NCI-H1436 treated with DMSO at 0.1 percent for 48 hours (cell line): ENCODE measurements at places on chromosomes 4 and X.
A peak's percentile ranks its signal among the peaks of the same experiment; 100 is the strongest.

- DNase-seq = no peak
These were observed 62.5 kb downstream of the PGRMC2 start for GRCh38 chr4:128225148-128225547.

GRCh38 chrX:155891446-155892210 lies 10.5 kb downstream of the VAMP7 start:
- DNase-seq = no peak

- DNase-seq = no peak
These were observed 155.7 kb upstream of the JADE1 start for GRCh38 chr4:128653527-128654444.

GRCh38 chrX:34927866-34928265 lies 14.7 kb upstream of the FAM47B start:
- DNase-seq = no peak

- DNase-seq = no peak
These were observed 19.3 kb downstream of the YIPF7 start for GRCh38 chr4:44632089-44632488.

GRCh38 chr4:151324752-151325110 lies 674 bp downstream of the SH3D19 start:
- DNase-seq = no peak

DNA sequence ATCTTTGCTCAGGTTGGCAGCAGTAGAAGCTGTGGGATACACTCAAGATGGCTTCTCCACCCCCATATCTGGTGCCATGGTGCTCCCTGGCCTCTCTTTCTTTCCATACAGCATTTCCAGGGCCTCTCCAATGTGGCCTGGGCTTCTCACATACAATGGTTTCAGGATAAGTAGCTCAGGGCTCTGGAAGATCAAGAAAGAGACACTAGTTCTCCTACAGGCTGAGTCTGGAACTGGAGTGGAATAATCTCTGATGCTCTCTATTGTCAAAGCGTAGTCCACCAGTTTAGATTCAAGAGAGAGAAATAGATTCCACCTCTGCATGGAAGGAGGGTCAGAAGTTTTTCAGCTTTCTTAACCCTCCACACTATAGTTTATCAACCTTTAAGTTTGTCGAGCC lies 138.2 kb upstream of the AADAT start:
- no peak for DNase-seq

GRCh38 chrX:37405956-37406355 lies 56.8 kb downstream of the PRRG1 start:
- no peak for DNase-seq

GRCh38 chr4:163747886-163748285 lies 253.4 kb downstream of the TMA16 start:
- DNase-seq = no peak

GRCh38 chr4:136306361-136306760 lies 1225.9 kb downstream of the PCDH18 start:
- DNase-seq = no peak

GRCh38 chrX:47623540-47624027 lies 3.9 kb upstream of the SYN1 start:
- DNase-seq = peak; percentile 52

DNA sequence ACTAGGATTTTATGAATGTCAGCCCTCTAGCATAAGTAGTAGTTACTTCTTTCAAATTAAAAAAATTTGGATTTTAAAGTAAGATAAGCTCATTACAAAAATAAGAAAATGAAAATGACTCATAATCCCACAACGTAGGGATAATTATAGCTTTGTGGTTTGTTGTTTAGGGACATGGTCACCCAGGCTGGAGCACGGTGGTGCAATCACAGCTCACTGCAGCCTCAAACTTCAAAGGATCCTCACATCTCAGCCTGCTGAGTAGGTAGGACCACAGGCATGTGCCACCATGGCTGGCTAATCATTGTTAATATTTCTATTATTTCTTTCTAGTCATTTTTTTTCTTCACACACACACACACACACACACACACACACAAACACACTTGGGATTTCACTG lies 57.6 kb downstream of the PLAC1 start:
- no peak for DNase-seq

DNA sequence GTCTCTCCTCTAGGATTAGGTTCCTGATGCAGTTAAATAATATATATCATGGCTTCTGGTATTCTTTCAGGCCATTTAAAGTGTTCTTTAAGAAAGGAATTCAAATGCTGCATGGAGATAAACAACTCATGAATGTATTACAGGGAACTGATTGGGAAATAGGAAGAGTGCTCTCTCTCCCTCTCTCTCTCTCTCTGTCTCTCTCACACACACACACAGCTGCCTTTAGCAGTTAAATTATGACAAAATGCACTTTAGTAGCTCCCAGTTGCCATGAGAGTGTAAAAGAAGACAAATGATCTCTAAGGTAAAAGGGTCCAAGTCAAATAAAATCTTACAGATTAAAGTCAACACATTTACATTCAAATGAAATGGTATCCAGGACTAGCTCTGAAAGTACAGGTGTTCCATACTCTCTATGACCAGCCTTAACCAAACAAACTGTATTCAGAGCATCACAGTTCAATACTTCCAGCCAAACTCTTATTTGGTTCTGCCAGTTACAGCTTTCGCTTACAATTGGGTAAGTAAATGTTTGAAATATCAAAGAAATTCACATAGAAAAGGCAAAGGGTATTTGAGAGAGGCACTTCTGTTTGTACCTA lies 94.7 kb upstream of the CXXC4 start:
- peak; percentile 78 for DNase-seq

DNA sequence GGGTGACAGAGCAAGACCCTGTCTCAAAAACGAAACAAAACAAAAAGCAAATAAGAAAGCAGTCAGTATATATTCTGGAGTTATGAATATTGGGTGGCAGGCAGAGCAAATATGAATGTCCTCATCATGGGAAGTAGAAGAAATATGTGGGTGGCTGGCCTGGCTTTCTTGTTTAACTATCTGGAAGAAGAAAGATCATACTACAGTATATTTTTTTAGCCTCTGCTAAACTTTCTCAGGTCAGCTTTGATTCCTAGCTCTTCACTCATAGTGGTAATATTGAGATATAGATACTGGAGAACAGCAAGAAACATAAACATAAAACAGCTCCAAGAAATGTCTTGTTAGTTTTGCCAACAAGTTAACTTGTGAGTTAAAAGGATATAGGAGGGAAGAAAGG lies 192.5 kb downstream of the SOWAHB start:
- DNase-seq = no peak

DNA sequence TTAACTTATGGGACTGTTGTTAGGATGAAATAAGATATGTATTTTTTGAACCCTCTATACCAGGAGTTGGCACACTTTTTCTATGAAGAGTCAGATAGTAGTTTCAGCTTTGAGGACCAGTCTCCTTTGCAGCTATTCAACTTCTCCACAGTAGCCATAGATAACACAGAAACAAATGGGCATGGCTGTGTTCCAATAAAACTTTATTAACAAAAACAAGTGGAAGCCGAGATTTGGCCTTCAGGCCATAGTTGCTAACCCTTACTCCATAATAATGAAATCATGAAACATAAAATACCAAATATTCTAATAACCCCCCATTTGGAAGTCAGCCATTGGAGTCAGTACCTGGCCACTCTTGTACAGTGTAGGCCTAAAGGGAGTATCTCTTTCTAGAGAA lies 30.6 kb downstream of the ARX start:
- DNase-seq = no peak

DNA sequence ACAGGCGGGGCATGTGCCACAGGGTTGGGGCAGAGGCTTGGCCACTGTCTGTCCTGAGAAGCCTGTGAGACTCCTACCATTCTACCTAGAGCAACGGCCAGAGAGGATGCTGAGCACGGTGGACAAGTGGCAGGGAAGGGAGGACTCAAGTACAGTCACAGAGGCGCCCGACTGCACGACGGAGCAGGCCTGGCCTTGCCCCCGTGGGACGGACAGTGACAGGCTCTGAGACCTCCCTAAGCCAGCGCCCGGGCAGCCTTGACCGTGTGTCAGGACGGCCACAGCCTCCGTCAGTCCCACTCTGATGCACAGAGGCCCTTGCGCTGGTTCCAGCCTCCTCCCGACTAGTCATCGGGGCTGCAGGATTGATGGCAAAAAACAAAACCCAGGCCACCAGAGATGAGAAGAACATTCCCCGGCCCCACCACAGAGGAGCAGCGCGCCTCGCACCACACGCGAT lies 36.7 kb upstream of the MXD4 start:
- DNase-seq = no peak

DNA sequence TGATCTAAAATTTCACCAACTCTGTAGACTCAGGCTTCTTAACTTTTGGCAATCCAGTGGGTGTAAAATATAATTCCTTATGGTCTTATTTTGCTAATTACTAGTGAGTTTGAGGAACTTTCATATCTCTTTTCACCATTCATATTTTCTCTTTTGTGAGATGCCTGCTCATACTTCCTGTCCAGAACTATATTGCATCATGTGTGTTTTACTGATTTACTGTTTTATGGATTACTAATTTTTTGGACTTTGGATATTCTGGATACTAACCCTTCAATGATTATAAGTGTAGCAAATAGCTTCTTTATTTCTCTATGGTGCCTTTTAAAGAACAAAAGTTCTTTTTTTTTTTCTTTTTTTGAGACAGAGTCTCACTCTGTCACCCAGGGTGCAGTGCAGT lies 20.6 kb downstream of the GSX2 start:
- no peak for DNase-seq

- DNase-seq = no peak
These were observed 62.5 kb downstream of the STX18 start for GRCh38 chr4:4479366-4479765.

- no peak for DNase-seq
These were observed 92.8 kb upstream of the CCDC160 start for GRCh38 chrX:134144231-134144630.

- no peak for DNase-seq
These were observed 85.4 kb downstream of the GPRIN3 start for GRCh38 chr4:89222170-89222569.

- DNase-seq = no peak
These were observed 25.3 kb downstream of the SMIM20 start for GRCh38 chr4:25939330-25939729.

DNA sequence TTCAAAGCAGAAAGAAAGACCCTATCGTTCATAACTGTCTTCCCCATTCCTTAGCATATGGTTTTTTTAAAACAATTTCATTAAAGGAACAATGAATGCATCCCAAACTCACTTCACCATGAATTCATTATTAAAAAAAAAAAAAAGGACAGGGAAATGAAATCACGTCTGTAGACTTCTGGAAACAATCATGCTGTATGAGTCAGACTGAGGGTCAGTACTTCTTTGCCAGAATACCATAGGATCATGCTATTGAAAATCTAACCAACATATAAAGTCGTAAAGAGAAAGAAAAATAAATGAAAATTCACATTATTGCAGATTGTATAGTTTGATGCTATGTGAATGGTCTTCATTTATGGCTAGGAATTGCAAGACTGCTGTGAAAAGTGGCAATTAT lies 144.4 kb downstream of the PCDH18 start:
- no peak for DNase-seq

- no peak for DNase-seq
These were observed 43.0 kb upstream of the PDLIM5 start for GRCh38 chr4:94408549-94409374.

GRCh38 chr4:68175562-68176155 lies 46.0 kb upstream of the TMPRSS11F start:
- peak; percentile 8 for DNase-seq

DNA sequence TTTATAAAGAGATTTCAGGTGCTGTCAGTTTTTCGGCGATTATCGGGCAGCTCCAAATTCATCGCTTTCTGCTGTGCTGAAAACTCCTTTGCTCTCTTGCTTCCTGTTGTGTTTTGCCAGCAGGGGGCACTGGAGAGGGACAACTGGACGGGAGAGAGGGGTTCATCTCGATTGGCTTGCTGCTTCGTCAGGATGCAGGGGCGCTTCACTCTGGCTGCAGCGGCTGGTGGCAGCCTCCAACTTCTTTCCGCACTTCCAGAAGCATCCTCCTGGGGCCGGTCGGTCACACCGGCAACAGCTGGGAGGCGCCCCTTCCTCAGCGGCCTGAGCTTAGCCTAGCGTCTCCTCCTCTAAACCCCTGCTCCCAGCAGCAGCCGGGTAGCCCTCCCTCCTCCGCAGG lies 29.5 kb downstream of the MSL3 start:
- no peak for DNase-seq

GRCh38 chrX:124260845-124261244 lies 71.6 kb upstream of the TEX13D start:
- DNase-seq = no peak

DNA sequence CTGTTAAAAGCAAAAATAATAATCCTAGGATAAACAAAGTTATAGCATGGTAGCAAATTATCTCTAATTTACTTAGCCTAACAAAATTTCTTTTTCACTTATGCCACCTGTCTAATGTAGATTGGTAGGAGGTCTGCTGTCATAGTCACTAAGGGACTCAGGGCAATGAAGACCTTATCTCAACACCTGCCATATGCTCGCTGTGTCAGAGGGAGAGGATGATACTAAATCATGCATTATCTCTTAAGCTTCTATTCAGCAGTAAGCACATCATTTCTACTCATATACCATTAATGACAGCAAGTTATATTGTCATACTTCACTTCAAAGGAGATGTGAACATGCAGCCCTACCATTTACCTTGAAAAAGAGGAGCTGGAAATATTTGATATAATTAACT lies 44.1 kb downstream of the AFM start:
- no peak for DNase-seq

DNA sequence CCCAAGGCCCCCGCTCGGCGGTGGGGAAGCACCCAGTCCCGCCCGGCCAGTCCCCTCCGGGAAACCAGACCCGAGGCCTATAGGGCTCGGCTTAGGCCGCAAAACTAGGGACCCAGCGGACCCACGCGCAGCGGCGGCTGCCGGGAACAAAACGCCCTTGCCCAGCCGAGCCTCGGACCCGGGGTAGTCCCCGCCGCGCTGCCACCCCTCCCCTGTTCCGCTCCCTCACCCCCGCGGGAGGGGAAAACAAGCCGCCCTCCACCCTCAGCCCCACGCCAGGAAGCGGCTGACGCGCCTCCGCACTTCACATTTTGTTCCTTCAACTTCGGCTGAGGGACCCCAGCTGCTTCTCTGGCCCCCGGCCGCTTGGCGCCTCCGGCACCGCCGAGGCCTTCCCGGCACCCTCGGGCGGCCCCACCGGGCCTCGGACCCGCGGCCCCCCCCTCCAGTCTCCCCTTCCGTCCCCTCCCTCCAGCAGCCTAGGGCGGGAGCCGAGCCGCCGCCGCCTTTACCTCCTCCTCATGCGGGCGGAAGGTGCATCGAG lies 694 bp downstream of the PDS5A start:
- DNase-seq = no peak
